T-cell (primary cell): ENCODE measurements at places on chromosomes 7 and 10. TPM values are rescaled to one million over a fixed set of nuclear protein-coding genes. Genes with fewer than 3 reads are reported as not detected.

GARIN1A gene
- 3.7 TPM for total RNA-seq

CCDC126 gene
- 15.1 TPM for total RNA-seq

FBXW4 gene
- total RNA-seq: 86.9 TPM

DYNC1I1 gene
- total RNA-seq: not detected

DNA sequence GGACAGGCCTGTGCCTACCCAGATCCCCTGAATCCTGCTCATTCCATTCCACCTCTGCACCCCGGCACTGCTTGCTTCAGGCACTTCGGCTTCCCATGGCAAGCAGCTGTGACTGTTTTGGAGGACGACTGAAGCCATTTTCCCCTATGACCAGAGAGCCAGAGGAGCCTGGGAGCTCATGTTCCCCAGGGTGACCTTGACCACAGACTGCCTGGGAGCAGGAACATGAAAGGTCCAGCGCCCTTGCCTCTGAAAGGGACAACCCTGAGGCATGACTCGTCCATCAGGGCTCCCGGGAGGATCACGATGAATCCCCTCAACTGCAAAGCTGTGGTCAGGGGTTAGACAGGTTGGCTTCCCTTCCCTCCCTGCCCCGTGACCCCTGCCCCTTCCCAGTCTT is 16.7 kb upstream of the HMX3 start:
- DNase-seq: no peak

DNA sequence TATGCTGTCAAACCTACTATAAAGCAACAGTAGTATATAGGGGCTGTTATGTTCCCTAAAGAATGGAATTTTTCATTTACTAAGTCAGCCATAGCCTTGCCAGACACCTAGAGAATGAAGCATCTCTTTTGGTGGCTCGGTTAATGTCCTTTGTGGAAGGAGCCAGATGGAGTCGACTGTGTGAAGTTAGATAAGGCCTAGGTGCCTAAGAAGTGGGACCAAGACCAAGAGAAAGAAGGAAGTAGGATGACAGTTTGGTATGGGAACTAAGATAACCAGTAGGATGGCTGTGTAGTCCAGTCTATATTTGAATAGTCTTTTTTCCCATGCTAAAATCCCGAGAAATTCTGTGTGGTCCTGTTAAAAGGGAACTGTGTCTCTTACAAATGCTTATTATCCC is 62.2 kb downstream of the REEP3 start:
- no peak for DNase-seq

DNA sequence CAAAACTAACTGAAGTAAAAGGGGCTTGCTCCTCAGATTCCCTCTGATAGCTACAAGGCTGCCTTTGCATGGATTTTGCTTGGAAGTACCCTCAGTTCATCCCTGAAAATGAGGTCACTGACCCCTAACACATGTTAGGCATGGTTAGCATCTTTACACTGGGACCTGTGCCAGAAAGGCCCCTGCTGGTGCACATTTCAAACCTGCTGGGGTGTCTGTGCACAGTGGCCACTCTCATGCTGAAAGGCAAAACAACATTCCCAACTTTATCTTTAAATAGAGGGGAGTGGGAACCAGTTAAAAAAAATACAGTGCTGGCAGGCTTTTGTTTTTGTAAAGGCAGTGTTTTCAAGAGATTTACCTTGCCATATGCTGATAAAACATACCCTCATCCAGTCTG is 99.1 kb downstream of the ANK3 start:
- no peak for DNase-seq

GRCh38 chr7:151752816-151753595 is 123.9 kb downstream of the PRKAG2 start:
- no peak for DNase-seq

DNA sequence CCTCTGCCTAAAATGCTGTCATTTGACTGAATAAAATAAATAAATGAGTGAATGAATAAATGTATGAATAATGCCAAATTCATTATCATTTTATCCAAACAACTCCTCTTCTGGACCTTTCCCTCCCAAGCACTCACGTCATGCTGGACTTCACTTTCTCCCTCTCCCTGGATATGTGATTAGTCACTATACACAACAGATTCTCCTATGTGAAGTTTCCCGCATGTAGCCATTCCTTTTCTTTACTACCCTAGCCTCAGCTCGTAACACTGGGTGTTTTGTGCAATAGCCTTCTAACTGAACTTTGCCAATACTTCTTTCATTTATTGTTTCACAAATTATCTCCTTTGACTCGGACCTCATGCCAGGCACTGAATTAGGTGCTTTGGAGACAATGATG is 87.6 kb upstream of the IL6 start:
- no peak for DNase-seq

GRCh38 chr7:39217783-39218182 is 240.1 kb downstream of the POU6F2 start:
- no peak for DNase-seq

DNA sequence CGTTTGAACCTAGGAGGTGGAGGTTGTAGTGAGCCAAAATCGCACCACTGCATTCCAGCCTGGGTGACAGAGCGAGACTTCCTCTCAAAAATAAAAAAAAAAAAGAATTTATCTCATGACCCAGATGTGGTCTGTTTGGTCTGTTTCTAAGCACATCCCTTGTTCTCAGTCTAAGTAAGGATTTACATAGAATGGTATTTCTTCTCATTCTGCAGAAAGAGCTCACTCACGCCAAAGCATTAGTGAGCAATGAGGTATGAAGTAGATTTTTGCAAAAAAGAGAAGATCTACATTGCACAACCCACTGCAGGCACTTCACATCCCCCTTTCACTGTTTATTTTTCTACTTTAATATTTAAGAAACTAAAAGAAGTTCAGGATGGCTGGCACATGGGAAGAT is 76.5 kb upstream of the FGL2 start:
- no peak for DNase-seq

DNA sequence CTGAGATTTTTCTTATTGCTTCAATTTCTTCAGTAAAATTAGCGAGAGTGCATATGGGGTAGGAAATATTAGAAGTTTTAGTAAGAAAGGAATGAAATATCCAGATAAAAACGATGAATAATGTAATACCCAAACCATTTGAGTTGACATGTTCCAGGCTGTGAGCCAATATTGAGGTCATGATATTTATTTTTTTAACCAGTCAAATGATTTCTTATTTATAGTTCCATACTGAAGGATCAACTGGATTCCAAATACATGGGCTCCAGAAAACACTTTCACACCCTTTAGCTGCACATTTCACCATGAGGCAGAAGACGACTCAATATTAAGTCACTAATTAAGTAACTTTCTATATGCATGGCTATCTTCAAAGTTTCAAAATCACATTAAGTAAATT is 312.5 kb downstream of the PPP1R3A start:
- DNase-seq: no peak

DNA sequence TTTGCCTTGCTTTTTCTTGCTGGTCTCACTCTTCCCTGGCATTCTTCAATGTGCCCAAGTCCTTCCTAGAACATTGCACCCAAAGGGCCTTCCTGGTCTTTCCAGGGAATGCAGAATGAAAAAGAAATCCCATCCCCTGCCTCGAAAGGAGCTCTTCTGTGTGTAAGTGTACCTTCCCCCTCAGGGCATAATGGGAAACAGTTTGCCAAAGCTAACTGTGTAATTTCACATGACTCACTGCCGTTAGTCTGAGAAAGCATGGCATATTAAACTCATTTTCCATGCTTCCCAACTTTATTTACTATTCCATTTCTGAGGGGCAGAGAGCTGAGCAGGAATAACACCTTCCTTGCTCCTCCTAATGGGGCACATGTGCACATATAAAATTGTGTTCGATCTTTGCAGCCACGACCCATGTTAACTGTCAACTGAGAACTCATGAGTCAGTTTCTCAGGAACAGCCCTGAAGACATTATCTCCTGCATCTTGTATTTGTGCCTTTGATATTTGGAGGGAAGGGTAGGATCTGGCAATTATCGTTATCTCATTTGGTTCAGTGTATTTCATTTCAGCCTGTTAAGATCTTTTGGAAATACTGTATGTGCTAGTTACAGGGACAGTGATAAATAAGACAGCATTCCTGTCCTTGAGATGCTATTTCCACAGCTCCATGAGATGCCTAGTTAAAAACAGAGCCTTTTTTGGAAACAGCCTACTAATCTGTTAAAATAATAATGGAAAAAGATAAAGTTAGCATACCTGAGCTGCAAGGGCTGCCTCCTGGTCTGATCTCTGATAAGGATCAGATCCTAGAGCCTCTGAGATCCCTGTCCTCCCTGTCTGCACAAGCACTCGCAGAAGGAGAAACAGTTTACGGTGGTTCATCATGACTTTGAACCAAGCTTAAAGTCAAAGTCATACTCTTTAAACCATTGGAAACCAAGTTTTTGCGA is 42.3 kb downstream of the IKZF1 start:
- no peak for DNase-seq

- DNase-seq: no peak
Measured at GRCh38 chr7:81780914-81781693, 11.3 kb upstream of the HGF start.

DNA sequence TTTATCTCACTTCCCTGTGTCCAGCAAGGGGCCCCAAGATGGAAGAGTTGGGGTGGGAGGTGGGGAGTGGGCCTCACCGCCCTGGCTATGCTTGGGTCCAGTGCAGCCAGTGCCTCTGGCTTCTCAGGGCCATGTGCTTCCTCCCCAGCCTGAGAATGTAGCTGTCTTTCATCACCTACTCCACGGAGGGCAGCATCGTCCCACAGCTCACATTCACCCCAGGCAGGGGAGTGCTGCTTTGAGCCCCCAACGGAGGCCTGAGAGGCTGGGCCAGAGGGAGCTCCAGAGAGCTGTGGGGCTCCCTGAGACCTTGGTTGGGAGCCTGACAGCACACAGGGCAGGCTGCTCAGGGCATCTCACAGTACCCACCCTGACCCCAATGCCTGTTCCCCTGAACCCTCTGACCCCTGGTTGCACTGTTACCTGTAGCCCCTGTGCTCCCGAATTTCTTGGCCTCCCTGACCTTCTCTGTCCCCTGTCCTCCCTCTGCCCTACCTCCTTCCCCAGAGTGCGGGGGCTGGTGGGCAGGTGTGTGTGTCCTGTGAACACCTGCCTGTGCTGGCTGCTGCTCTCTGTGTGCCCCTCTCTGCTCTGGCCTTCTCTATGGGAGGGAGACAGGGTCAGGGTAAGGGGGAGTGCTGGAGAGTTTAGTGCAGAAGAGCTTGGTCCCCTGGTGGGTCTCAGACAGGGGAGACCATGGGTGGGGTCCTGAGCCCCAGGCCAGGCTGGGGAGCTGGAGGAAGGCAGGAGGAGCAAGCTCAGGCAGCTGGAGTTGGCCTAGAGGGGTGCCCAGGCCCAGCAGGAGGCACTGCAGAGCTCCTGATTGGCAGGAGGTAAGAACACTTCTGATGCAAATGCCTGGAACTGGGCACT is 19.6 kb upstream of the ZNF488 start:
- no peak for DNase-seq

DNA sequence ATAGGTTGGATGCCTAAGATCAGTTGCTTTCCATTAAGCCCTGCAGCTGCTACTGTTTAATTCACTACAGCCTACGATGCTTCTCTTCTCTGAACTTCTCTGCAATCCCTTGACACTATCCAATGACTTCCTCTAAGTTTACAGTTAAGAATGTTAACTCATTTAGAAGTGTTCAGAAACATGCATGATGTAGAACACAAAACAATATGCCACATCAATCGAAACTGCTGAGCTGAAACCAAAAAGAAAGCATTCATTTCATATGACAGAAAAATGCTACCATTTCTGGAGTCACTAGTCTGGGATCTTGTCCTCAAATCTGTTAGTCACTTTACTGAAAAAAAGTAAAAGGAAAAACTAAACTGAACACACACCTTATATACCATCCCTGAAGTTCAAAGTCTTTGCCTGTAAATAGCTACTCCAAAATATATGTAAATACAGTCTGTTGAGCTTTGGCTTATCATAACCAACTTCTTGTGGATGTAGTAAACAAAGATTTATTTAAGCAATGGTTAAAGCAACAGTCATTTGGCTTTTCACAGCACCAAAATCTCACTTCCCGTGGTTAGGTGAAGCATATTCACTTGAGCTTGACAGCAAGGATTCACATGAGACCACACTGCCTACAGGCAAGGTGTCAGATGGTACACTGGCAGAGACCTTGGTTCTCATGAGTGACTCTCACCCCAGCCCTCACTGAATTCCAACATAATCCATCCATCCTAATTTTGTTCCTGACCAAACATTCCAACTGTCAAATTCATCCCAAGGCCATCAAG is 187.0 kb downstream of the PPP1R17 start:
- DNase-seq: no peak

DNA sequence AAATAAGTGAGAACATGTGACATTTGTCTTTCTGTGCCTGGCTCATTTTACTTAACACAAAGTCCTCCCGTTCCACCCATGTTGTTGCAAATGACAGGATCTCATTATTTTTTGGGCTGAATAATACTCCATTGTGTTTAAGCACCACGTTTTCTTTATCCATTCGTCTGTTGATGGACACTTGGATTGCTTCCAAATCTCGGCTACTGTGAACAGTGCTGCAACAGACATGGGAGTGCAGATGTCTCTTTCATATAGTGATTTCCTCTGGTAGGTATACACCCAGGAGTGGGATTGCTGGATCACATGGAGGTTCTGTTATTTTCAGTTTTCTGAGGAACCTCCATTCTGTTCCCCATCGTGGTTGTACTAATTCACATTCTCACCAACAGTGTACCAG is 264.4 kb upstream of the GALNT17 start:
- DNase-seq: no peak

DNA sequence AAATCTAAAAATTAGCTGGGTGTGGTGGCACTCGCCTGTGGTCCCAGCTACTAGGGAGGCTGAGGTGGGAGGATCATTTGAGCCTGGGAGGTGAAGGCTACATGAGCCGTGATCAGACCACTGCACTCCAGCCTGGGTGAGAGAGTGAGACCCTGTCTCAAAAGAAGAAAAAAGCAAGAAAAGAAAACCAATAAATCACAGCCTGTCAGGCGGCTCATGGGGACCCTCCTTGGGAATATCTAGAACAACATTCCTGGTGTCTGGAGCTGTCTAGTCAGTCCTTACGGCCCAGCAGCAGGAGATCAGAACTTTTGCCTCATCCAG is 130.6 kb upstream of the TNRC18 start:
- no peak for DNase-seq

GRCh38 chr10:70772627-70773026 is 12.6 kb downstream of the TBATA start:
- no peak for DNase-seq

- no peak for DNase-seq
Measured at GRCh38 chr10:116207690-116208089, 65.3 kb downstream of the GFRA1 start.
